Activated CD4-positive, alpha-beta T cell treated with anti-CD3 and anti-CD28 coated beads for 1 hour (primary cell): ENCODE measurements at places on chromosomes 4 and X.

DNA sequence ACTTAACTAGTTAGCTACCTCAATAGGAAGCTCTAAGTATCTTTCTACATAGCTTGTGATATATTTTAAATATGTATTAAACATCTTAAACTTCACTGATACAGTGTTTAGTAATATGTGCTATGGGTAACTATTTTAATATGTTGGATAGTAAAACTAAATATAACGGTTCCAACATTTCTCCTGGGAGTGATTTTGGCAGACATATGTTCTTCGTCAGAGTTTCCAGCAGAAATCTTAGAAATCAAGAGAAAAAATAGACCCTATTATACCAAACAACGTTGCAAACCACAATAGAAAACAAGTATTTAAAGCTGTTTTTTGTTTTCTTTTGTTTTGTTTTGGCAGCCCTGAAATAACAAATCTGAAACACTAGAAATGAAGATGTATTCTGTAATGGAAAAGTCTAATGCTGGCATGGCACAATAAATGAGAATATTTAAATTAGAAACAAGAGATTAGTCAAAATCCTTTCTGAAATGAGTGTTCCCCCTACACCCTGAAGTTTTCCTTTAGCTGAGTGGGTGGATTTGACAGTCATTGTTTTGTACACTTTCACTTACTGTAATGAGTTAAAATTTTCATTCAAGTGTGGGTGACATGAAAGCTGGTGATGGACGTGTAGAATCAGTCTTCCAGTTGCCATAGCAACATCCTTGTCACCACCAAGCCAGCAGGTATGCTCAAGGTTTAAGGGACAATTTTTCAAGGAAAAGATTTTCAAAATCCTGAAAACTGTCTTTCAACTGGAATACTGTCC lies 233.5 kb downstream of the SCFD2 start:
- DNase-seq: no peak

GRCh38 chr4:105555409-105555808 lies 3.0 kb downstream of the ARHGEF38 start:
- no peak for DNase-seq

DNA sequence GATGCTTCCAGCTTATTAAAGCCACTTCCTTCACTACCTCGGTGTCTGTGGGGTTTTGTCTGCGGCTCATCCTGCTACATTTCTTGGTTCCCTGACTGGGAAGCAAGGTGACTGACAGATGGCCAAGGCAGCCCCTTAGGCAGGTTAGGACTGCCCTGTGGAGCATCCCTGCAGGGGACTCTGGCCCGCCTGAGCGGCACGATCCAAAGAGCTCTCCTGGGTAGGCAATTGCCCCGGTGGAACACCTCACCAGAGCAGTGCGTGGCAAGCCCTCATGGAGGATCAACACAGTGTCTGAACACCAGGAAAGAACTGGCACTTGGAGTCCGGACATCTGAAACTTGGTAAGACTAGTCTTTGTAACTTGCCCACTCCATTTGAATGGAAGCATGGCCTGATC lies 1143.4 kb downstream of the ARAP2 start:
- DNase-seq: no peak

DNA sequence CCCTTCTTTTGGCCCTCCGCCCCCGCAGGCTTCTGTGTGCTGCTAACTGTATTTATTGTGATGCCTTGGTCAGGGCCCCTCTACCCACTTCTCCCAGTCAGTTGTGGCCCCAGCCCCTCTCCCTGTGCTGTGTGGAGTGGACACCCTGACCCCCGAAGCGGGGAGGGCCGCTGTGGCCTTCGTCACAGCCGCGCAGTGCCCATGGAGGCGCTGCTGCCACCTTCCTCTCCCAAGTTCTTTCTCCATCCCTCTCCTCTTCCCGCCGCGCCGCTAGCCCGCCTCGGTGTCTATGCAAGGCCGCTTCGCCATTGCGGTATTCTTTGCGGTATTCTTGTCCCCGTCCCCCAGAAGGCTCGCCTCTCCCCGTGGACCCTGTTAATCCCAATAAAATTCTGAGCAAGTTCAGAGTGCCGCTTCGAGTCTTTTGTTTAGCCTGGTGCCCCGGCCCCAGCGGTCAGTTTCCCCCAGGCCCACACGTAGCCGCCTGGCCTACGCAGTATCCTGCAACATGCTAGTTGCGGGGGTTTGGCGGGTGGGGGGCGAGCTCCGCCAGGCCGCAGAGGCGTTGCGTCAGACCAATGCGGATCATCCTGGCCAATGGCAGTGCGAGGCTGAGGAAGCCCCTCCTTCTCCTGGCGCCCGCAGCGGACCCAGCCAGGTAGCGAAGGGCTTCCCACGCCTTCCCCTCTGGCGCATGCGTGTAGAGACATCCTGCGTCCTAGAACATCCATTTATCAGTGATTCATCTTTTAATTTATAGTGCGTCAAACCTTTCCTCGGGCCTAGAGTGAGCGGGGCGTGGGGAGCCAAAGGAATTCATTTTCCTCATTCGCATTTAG lies 5.6 kb upstream of the KANTR start:
- DNase-seq: peak; percentile 75

DNA sequence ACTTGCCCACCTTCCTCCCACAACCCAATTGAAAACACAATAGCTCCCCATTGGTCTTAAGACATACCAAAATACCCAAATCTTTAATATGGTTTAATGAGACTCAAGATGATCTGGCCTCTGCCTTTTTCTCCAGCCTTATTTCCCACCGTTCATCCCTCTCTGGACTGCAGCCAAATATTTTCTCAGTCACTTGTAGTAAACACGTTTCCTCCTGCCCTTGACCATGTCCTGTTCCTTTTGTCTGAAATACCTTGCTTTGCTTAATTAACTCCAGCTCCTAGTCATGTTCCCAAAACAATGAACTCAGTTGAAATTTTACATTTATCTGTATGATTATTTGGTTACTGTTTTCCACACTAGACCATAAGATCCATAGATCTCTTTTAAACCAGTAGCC lies 8.4 kb upstream of the NUP54 start:
- DNase-seq: no peak

- DNase-seq: no peak
These were observed 28.7 kb upstream of the ANTXR2 start for GRCh38 chr4:80101792-80102116.

GRCh38 chr4:182089326-182089725 lies 153.9 kb upstream of the TENM3 start:
- DNase-seq: no peak

- no peak for DNase-seq
These were observed 133.1 kb downstream of the AKAP4 start for GRCh38 chrX:50067435-50068284.

DNA sequence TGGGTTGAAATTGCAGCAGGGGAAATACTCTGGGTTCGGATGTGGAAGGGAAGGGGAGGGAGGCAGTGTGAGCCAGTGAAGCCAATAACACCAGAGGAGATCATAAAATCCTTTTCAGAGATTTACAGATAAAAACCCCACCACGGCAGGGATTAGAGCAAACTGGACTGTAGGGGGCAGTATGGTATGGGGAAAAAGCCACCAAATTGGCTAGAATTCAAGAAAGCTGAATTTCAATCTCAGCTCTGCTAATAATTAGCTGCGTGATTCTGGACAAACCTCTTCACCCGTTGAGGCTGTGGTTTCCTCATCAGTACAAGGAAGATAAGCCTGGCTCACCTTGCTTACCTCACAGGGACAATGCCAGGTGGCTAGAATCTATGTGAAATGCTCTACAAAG lies 108.1 kb downstream of the ATG4A start:
- DNase-seq: no peak

GRCh38 chr4:54937501-54937900 lies 187.9 kb downstream of the KDR start:
- DNase-seq: no peak

GRCh38 chrX:93673869-93674271 lies at the start of gene FAM133A:
TSS of gene FAM133A (plus strand) at chrX:93674206. CDS start at chrX:93709420, 35,214 bp downstream.
- DNase-seq: no peak

DNA sequence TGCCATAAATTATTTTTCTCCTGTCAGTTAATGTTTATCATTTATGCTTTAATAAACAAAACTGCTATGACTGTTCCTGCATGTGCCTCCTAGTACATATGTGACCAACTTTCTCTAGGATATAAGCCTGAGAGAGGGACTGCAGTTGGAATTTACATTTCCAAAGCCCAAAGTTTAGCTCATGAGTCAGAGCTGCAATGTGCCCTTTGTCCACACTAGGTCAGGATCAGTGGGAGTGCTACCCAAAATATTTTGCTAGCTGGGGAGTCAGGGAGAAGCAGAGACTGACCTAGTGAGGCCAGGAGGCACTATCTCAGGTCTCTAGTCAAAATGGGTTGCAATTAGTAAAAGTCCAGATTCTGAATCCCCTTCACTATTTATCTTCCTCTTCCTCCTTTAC lies 92.7 kb downstream of the AR start:
- no peak for DNase-seq

- no peak for DNase-seq
These were observed 22.2 kb downstream of the SATL1 start for GRCh38 chrX:85221361-85221760.

DNA sequence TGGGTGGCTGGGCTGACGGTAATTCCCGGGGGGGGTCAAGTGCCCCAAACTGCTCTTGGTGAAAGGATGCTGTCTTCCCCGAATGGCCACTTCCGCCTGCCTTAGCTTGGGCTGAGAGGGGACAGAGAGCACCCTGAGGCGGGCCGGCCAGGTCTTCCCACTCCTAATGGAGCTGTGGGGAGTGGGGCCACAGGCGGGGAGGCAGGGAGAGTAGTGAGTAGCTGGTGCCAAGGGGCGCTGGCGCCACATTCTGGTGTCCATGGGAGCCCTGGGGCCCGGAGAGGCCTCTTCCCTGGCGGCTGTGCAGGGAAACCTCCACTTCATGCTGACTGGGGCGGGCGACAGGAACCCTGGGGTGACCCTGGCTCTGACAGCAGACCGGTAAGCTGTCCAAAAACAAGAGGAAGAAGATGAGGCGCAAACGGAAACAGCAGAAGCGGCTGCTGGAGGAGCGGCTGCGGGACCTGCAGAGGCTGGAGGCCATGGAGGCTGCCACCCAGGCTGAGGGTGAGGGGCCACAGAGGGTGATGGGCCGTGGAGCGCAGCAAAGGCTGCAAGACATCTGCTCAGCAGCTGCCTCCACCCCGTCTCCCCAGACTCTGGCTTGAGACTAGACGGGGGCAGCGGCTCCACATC lies 2.7 kb downstream of the SRPK3 start:
- no peak for DNase-seq

DNA sequence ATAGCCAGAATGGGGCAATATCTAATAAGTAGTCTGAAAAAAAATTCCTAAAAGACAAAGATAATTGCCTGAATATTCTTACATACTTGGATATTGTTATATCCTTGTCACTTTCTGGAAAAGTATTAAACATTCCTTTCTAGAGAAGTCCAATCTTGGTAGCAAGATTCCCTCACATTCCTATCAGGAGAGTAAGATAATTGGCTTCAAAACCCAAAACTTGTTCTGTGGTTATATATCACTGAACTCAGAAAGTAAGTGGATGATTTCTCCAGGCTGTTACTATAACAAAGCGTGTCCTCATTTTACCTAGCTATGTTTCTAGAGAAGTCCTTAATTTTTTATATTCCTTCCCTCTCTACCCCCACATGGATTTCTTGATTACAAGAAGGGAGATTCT lies 46.0 kb upstream of the TEX13A start:
- no peak for DNase-seq

- no peak for DNase-seq
These were observed 13.4 kb downstream of the NSDHL start for GRCh38 chrX:152844256-152844655.

DNA sequence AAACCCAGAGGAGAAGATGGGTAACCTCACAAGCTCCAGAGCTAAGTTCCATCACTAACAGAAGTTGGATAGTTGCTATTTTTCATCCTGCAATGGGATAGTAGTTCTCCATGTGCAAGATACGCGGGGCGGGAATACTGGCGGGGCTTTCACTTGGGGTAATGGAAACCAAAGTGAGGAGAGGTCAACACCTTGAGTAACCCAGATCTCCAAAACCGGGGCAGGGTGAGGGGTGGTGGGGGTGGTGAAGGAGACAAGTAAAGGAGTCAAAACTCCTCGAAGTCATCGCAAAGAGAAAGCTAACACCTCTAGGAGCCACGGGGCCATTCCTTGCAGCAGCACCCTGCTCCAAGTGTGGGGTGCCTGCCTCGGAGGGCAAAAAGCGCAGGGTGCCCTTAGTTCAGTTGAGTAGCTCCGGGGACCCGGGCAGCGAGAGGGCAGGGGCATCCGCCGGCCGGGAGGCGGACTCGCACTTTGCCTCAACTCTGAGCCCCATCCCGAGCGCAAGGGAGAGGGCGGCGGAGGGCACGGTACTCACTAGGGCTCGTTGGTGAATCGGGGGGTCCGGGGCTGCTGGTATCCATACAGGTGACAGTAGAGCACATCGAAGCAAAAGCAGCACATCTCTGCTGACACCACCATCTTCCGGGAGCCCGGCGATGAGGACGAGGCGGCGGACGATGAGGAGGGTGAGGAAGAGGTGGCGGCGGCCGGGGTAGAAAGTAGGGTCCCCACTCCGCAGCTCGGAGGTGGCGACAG lies 645 bp downstream of the AMMECR1 start:
- DNase-seq: peak; percentile 8

DNA sequence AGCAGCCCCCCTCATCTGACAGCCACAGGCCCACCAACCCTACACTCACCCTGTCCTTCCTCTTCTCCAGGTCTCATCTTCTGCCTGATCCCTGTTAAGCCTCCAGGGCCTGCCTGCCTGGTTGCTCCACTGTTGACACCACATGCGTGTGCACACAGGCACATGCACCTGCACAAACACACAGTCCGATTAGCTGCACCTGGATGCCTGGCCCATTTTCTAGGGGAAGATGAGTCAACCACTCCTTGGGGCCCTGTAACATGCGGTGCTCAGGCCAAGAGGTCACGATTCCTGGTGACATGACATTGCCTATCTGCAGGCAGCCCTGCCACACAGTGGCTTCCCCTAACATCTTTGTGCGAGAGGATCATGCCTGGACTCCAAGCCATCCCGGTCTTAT lies 498.4 kb downstream of the BCOR start:
- DNase-seq: no peak

DNA sequence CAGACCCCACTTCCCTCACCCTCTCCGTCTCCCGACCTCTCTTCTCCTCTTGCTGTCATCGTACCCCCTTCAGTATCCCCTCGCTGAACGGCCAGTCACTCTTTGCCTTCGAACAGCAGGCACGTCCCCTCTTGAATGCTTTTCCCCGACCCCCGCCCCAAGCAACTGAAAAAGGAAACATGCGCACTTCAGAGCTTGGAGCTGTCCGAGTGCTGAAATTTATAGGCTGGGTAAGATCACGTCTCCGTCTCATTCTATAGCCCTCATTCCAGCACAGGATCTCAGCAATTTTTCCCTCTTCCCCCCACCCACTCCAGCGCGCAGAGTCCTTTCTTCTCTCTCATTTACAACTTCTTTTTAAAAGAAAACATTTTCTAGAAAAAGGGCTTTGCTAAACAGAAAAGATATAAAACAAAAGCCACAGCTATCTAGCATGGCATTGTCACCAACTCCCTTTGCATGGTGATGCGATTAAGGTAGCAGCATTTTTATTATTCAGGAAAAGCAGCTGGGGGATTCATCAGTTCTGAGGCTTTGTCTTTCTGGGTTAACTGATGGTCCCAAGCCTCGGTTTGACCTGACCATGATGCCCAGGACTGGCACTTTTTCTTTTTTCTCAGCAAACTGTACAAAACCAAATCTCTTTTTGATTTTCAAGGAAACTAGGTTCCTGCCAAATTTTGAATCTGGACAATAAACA lies at the start of gene GLRA2:
GLRA2 (plus strand) TSS at position 247 of the 700 bp plus-strand sequence. CDS start 522 bp downstream, outside the sequence.
- DNase-seq: no peak
